ENCODE measurements at places on chromosomes 16 and 17.
A peak's percentile ranks its signal among the peaks of the same experiment; 100 is the strongest.

GRCh38 chr17:31132977-31133376 is 38.2 kb downstream of the NF1 start:
- DNase-seq, result no peak

DNA sequence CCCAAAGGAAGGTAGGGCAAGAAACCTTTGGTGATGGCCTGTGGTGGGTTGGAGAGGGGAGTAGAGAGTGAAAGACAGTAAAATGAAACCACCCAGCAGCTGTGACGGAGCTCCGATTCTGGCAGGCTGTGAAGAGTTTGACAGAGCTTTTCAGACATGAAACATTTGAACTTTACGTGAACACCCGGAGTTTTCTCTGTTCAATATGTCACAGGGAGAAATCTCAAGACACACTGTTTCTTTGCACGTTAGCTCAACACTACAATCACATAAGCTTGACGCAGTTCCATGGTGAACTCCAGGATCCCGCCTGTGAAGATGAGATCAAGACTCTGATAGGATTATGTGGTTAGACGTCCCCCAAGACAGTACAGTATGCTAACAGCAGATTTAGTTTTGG is 79.6 kb upstream of the CDH11 start:
- no peak for DNase-seq

- DNase-seq, result no peak
Measured at GRCh38 chr17:15124746-15125145, 140.4 kb downstream of the PMP22 start.

DNA sequence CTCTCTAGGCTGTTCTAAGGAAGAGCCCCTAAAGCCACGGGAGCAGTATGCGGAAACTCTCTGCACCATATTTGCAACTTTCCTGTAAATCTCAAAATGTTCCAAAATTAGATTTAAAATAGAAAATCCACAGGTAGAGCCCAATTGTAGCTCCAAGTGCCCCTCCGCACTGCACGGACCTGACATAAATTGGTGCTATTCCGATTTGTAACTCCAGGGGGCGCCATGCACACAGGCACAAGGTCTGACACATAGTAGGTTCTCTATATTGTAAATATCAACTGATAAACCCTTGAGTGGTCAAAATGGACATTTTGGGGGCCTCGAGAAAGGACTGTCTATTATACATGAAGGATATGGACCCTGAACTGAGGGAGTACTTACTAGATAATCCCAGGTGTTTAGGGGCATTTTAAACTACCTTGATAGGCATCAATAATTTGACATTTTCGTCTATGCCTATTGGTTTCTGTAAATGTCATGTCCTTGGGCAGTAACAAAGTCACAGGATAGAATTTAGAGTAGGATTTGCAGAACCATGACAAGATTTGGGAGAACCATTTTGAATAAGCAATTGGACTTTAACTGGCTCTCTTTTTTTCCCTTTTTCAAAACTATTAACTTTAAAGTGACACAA is 36.6 kb upstream of the TMEM132E start:
- no peak for DNase-seq

DNA sequence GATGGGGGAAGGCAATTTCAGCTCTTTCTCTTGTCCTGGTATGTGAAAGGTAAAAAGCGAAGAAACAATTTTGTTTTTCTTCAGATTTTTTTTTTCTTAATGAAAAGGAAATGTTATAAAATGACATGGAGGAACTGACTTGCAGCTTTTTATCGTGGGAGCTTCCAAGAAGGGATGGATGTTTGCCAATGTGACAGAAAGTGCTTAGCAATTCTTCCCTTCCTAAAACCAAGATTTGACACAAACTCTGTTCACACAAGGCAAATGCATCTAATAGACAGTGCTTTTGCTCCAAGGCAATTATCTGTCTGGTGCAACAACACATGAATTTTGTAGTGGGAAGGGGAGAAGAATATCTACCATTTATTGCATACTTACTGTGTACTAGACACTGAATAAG is 988.5 kb downstream of the CDH11 start:
- no peak for DNase-seq

DNA sequence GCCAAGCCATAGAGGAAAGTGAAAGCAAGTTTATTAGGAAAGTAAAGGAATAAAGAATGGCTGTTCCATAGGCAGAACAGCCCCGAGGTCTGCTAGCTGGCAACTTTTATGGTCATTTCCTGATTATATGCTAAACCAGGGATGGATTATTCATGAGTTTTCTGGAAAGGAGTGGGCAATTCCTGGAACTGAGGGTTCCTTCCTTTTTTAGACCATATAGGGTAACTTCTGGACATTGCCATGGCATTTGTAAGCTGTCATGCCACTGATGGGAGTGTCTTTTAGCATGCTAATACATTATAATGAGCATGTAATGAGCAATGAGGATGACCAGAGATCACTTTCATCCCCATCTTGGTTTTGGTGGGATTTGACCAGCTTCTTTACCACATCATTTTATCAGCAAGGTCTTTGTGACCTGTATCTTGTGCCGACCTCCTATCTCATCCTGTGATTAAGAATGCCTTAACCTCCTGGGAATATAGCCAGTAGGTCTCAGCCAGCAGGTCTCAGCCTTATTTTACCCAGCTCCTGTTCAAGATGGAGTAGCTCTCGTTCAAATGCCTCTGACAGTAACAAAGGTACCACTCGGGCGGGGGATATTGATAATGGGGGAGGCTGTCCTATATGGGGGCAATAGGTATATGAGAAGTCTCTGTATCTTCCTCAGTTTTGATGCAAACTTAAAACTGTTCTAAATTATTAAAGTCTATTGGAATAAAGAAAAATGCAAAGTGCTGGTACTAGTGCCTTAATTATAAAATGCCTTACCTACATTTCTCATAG is 38.9 kb upstream of the HELZ start:
- DNase-seq, result no peak

- peak; percentile 67 for DNase-seq
Measured at GRCh38 chr16:58021661-58022551, 3.6 kb upstream of the MMP15 start.

GRCh38 chr16:30741461-30741914 is 6.7 kb upstream of the PHKG2 start:
- peak; percentile 86 for DNase-seq

DNA sequence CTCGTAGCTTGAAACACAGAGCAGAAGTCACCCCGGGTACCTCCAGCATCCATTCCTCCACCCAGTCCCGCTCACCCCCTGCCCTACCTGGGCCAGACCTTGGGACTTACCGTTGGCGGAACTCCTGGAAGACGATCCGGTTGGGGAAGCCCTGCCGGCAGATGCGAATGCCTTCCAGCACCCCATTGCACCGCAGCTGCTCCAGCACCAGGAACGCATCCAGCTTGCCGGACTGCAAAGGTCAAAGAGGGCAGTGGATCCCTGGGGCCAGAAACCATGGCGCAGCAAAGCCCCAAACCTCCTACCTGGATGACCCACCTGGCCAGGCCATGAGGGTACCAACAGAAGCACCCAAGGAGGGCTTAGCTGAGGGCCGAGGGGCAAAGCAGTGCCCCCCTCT is 97.9 kb downstream of the NDE1 start:
- DNase-seq, result no peak

DNA sequence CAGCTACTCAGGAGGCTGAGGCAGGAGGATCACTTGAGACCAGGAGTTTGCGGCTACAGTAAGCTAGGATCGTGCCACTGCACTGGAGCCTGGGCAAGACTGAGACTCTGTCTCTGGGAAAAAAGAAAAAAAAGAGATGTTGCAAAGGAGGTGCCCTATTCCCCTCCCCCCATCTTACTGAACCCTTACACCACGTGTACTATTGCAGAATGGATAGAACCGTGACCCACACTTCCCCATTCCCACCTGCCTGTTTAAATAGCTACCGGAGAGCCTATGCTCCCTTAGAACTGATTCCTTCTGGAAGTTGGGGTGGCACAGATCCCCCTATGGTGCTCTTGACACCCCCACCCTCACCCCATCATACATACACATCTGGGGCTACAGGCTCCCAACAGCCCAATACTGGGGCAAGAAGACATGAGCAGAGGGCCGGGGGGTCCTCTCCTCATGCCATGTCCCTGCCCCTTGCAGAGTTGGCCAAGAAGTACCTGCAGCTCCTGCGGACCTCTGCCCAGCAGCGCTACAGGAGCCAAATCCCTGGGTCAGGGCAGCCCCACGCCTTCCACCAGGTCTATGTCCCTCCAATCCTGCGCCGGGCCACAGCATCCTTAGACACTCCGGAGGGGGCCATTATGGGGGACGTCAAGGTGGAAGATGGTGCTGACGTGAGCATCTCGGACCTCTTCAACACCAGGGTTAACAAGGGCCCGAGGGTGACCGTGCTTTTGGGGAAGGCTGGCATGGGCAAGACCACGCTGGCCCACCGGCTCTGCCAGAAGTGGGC is 35.7 kb downstream of the NLRC5 start:
- DNase-seq, result no peak

DNA sequence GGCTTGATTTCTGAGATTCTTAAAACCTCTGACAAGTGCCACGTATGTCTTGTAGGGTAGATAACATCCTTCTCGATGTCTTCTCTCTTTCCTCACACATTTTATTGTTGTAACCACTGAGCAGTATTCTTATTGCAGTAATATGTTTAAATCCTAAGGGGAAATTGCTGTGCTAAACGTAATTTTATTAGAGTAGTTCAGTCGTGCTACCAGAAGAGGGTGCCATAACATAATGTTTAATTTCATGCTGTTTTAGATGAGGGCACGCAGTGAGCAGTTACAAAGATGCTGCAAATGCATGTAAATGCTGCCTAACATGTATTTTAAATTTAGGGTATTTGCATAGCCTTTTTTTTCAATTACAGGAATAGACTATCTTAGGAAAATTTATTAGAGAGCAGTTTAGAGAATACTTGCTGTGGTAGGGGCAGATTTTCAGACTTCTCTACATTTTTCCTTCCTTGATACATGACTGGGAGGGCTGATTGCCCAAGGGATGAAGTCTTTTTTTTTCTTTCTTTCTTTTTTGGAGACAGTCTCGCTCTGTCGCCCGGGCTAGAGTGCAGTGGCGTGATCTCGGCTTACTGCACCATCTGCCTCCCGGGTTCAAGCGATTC is 51.7 kb downstream of the GAN start:
- DNase-seq, result peak; percentile 53

DNA sequence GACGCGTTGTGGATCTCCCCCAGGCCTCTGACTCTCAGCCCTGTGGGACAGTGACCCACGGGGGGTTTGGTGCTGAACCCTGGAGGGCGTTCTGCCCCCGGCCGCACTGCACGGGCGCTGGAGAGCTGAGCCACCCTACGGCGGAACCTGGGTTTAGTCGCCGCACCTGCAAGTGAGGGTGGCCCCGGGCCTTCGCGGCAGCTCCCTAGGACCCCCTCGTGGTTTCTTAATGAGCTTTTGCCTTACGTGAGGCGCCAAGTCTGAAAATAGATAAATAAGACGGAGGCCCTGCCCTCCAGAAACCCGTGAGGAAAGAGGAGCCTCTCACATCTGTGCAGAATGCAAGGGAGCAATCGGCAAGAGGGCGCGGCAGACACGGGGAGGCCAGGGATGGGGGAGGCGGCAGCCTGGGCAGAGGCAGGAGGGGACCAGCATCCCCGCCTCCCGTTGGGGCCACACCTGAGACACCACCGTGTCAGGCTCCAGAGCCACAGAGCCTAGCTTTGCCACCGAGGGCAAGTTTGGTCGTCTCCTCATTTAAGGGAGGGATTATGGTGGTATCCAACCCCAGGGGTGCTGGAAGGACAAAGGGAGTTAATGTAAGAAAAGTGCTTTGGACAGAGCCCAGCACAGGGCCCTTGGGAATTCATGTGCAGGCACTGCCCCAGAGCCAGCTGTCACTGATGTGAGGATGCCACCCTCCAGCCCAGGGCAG is 153.2 kb upstream of the CHMP6 start:
- no peak for DNase-seq

- no peak for DNase-seq
Measured at GRCh38 chr17:59827721-59828477, 64.8 kb downstream of the TUBD1 start.

GRCh38 chr16:12907670-12908233 is 6.4 kb downstream of the SHISA9 start:
- peak; percentile 15 for DNase-seq

DNA sequence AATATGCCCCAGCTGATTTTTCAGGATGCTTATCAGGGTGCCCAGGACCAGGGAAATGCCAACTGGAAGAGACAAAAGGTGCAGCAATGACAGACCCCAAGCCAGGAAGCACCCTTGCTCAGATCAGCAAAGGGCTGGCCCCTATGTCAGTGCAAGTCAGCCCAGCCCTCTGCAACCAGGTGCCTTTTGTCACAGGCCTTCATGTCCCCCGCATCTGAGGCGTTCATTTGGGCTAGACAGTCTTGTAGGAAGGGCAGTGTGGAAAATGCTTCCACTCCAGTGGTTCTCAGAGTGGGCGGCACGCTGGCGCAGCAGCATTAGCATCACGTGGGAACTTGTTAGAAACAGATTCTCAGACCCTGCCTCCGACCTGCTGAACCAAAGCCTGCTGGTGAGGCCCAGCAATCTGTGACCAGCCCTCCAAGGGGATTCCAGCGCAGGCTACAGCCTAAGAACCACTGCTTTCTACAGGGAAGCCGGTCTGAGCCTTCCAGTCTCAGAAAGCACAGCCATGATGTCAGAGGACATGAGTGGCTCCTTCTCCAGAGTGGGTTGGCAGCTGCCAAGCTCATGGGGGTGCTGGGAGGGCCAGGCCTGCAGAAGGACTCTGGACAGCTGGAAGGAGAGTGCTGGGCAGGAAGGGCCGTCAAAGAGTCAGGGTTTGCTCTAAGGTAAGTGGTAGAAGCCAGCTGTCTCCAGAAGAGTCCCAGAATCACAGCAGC is 13.1 kb downstream of the SLC47A2 start:
- DNase-seq, result no peak

DNA sequence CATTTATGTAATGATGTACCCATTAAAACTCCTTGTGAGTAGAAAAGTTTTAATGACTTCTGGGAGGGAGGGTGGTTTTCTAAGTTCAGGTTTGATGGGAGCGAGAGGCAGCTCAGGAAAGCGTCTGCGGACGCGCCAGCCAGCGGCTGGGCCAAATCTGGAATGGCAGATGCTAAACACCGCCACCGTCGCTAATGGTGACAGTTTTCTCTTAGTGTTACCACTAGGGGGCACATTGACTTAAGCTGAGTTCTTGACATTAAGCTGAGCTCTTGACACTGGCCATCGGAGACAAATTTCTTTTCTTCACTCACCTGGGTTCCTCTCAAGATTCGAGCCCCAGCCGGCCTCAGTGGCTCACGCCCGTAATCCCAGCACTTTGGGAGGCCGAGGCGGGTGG is 6.7 kb downstream of the TRPV1 start:
- DNase-seq, result no peak

- DNase-seq, result no peak
Measured at GRCh38 chr16:56337131-56337857, 88.1 kb downstream of the AMFR start.

DNA sequence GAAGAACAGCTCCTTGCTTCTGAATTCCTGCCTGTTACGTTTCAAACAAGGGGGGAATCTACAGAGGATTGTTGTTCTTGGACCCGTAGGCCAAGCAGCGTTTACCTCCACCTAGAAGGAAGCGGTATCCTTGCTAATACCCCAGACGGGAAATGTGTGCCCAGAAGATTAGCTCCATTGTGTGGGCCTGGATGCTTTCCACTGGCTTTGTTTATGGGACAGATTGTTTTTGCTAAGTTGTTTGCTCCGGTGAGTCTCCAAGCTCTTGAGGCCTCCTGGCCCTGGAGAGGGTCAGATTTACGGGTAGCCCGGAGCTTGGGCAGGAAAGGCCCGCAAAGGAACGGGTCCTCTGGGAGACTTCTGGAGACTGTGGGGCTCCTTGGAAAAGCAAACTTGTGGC is 28.4 kb upstream of the MRTFB start:
- DNase-seq, result no peak

- no peak for DNase-seq
Measured at GRCh38 chr17:39700148-39700987, 504 bp downstream of the ERBB2 start.
